B cell (primary cell): ENCODE measurements at places on chromosomes 6 and 20. TPM values are rescaled to one million over a fixed set of nuclear protein-coding genes. Genes with fewer than 3 reads are reported as not detected.

- DNase-seq = no peak
Observed at GRCh38 chr20:20130399-20130798, 78.1 kb downstream of the CFAP61 start.

EYS gene
- total RNA-seq = not detected in 2 replicates

GRCh38 chr6:157825243-157825904, 2.3 kb downstream of the SNX9 start:
- DNase-seq = no peak

DNA sequence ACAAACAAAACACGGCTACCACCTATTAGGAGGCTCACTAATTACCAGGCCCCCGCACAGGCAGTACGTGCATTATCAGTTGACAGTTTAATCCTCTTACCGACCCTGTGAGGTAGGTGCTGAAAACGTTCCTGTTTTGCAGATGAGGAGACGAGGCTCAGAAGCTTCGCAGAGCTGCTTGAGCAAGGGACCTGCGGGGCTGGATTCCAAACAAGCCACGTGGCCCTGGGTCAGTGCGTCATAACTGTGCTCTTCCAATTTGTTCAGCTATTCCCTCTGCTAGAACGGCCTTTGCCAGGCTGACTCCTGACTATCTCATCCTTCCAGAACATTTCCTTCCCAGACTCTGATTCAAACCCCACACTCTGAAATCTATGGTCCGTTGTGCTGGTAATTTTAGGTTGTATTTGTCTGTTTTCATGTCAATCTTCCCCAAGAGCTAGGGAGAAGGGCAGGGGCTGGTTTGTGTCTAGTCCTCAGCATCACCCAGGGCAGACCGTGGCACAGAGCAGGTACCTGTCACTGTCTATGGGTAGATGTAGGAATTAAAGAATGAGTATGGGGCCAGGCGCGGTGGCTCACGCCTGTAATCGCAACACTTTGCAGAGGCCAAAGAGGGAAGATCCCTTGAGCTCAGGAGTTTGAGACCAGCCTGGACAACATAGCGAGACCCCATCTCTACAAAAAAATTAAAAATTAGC, 28.8 kb upstream of the TLDC2 start:
- DNase-seq = no peak

C6orf141 gene
- not detected in 2 replicates for total RNA-seq

FOXP4 gene
- total RNA-seq = 37.5 and 38.7 TPM in 2 replicates

GRCh38 chr6:122365775-122366403, 33.6 kb upstream of the HSF2 start:
- no peak for DNase-seq

NRSN2 gene
- 7.4 and 8.6 TPM in 2 replicates for total RNA-seq

SLC22A23 gene
- 0.75 and 1.4 TPM in 2 replicates for total RNA-seq

GRCh38 chr20:61808447-61808846, 257.2 kb downstream of the TAF4 start:
- no peak for DNase-seq

DNA sequence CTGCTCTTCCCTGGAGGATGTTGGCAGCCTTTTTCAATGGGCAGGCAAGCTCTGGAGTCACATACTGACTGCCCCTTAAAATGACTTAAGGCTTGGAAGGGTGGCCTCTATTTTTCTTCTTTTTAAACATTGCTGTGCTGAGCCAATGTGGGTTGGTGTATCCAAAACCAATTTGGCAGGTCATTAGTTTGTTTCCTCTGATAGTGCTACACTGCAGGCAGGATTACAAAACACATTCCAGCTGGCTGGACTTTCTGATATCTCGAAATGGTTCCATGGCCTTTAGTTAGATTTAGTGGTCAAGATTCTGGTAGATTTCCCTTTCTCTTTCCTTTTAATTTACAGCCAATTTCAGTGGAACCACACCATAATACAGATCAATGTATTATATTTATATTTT, 28.1 kb upstream of the BMP2 start:
- no peak for DNase-seq

DNA sequence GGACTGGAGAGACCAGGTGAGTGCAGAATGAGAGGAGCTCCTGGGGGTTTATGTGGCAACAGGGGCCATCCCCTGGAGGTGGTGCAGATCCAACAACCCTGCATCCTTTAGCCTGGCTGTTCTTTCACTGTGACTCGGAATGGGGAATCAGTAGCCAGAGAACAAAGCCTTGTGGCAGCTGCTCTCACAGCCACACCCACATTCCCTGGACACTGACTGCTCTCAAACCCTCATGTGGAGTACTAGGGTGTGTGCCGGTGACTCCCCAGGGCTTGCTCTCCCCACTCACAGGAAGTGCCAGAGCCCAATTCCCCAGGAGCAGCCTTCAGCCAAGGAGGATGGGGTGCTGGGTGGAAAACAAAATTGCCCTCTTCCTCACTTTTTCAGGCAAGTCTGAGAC, 30.2 kb upstream of the GGTLC1 start:
- DNase-seq = no peak

DNA sequence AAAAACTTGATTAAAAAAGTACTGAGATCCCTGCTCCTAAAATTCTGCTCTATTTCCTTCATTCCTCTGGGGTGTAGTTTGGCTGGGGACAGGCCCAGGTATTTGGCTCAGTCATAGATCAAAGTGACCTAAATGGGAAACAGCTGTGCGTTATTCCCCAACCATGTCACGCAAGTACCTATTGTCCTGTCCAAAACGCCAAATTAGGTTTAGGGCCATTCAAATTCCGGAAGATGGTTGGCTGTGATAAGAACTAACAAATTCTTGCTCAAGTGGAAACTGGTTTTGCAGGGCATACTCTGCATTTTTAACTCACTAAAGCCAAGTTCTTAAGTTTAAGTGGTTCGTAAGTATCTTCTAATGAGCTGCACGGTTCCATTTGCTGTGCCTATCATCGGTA, 147.6 kb upstream of the TMEM170B start:
- no peak for DNase-seq

RGS17 gene
- total RNA-seq = not detected in 2 replicates

LINC00237 gene
- total RNA-seq = not detected in 2 replicates

HLA-C gene
- 972 and 998 TPM in 2 replicates for total RNA-seq

RBPJL gene
- not detected in 2 replicates for total RNA-seq

PNPLA1 gene
- total RNA-seq = 0.12 and 0.32 TPM in 2 replicates

CYB5R4 gene
- total RNA-seq = 39.6 and 43.7 TPM in 2 replicates

DNA sequence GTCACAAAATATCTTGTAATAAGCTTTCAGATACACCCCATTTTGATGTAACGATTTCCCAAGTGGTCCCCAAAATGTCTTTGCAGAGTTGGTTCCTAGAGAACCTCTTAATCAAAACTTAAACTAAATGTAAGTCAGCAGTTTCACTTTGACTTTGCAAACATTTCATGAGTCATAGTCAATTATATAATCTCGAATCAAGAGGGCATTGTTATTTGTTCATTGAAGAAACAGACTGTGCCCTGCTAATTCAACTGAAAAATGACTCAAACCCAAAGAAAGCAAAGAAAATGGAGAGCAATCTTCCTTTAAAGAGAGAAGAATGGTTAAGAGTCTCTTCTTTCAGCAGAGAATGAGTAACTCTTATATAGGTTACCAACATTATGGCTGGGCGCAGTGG, 58.3 kb downstream of the IPCEF1 start:
- DNase-seq = no peak

MYLIP gene
- total RNA-seq = 37.3 and 40.6 TPM in 2 replicates

GTSF1L gene
- total RNA-seq = 0.84 TPM in 1 of 2 replicates, not detected in the other

DNA sequence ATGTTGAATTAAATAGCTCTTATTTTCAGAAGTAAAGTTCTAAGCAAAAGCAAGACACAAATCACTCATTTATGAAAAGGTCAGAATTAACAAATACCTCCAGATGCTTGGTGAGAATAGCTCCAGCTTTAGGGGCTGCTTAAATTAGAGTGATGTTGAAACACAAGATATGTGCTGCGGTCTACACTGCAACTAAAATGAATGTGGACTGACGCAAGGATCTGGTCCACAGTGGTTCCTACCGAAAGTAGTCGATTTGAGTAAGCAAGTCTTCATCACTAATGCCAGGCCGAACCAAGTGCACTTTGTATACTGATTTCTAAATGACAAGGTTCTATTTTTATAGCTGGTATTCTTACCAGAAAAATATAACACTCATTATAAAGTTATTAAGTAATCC, 96.3 kb downstream of the PRDM1 start:
- no peak for DNase-seq

GRCh38 chr6:56357616-56358373, 110.4 kb upstream of the COL21A1 start:
- no peak for DNase-seq

- peak; percentile 51 for DNase-seq
Observed at GRCh38 chr6:28134015-28134414, 7.7 kb upstream of the ZKSCAN8 start.

- no peak for DNase-seq
Observed at GRCh38 chr6:158283304-158283980, 28.8 kb upstream of the TULP4 start.

CNBD2 gene
- 5.9 and 8.5 TPM in 2 replicates for total RNA-seq

OVOL2 gene
- total RNA-seq = not detected in 2 replicates

GRCh38 chr6:139129284-139129683, 5.6 kb upstream of the HECA start:
- DNase-seq = no peak
